NCI-H446 treated with DMSO at 0.1 percent for 48 hours (cell line): ENCODE measurements at places on chromosomes 5 and 9.

DNA sequence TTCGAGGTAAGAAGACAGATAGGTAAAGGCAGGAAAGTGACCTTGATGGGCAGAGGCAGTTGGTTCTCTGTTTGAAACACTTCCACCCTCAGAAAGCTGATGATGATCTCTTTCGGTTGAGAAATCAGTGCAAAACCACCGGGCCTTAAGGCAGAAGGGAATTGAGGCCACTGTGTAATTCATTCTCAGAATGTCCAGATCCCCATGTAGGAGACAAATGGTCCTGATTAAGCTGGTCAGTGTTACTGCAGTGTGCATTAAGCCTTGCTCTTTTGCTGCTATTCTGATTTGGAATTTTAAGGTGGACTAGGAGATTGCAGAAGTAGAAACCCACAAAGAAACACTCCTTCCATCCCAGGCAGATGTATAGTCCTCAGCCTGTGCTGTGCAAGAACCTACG is 255.2 kb downstream of the ARHGAP26 start:
- no peak for DNase-seq

DNA sequence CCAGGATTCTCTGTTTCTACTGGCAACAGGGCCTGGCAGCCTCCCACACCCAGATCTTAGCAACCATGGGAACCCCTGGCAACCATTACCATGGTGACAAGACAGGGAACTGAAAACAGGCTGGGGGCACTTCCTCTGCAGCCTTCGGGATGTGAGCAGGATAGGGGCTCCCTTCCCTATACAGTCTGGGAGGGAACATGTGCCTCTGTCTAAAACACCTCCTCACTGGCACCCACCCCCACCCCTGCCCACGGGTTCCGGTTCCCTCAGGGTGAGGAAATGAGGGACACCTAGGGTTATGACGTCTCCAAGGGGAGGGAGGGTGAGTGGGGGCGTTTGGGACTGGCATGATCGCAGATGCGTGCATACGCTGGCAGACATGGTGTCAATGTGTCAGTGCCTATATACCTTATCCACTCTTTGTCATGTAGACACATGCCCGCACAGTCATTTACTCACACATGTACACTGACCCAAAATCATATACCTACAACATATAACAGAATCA is 3.0 kb upstream of the DNAJB5 start:
- no peak for DNase-seq

DNA sequence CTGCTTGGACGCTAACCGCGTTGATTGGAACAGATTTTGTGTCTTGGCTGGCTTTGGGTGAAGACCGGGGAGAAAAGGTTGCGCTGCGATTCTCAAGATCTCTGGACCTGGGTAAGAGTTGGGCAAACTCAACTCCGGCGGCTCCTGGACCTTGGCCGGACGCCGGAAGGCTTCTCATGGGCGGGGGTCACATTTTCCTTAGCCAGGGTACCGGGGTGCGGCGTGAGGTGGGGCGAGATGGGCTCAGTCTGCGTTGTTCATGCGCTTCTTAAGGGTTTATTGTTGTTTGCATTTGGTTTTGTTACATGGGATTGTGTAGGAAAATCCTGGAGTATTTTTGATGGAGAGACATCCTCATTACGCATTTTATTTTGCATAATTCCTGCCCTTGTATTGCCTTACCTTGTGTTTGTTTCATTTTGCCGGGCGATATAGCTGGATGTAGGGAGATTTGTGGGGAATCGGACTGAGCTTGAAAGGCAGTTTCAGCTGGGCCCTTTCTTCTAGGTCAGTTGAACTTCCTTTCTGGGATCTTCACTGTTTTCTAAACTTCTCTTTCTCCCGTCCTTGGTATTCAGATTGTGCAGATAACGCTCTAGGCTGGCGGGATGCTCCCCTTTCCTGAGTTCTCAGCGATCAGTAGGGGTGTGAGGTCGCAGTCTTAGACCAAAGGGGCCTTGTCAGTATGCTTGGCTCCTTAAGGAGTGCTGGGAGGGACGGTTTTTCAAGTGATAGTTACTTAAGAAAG is 524 bp downstream of the MEGF10 start:
- DNase-seq: no peak

GRCh38 chr5:32159328-32160072 is 14.6 kb downstream of the GOLPH3 start:
- no peak for DNase-seq

- DNase-seq: no peak
These were observed 250.9 kb downstream of the ADGRV1 start for GRCh38 chr5:90809311-90810056.

DNA sequence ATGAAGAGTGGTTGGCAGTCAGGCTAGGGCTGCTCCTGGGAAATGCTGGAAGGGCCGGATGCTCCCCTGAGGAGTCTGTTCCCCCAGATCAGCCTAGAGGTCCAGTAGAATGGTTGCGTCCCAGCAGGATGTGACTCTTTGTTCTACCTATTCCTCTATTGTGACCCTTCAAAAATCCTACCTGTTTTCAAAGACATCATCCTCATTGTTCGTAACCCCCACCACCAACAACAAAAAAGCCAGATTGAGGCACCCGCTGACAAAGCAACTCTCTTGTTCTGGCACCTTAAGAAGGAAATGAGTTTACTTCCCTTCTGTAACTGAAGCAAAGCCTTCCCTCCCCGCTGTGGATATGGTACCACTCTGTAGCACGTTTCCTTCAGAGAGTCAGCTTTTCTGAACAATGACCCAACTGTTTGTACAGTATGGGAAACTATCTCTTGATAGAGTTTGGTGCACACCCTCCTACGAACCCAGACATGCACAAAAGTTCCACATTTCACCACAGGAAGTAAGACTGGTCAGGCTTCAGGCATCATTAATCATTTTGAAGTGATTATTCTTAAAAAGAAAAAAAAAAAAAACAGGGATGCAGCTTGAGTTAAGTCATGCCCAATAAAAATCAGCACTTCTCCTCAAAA is 207.2 kb downstream of the ENC1 start:
- DNase-seq: no peak
